ENCODE measurements at places on chromosomes 2 and 18.

- peaks cover 2% of the 10 kb centered on the region for H3K36me3 ChIP-seq
- H3K27me3 ChIP-seq: no peaks in the 10 kb centered on the region
- DNase-seq: no peak
- no peak overlapping the region for H3K4me3 ChIP-seq
These were observed 13.3 kb downstream of the DSC1 start for GRCh38 chr18:31149351-31149750.

DNA sequence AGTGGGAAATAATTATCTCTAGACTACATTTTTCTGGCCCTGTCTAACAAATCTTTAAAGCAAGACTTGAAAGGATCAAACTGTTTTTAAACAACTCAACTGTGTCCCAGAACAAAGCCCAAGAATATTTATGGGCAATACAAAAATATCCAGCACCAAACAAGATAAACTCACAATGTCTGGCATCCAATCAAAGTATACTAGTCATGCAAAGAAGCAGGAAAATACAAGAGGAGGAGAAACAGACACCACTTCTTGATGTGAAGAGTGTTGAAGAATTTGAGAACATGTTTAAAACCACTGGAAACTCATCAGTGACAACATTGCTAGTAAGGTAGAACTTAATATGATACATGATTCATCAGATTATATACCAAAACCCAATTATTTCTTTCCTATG is 66.1 kb upstream of the CDC42EP3 start:
- no peaks in the 10 kb centered on the region for H3K36me3 ChIP-seq
- no peak overlapping the region for H3K27ac ChIP-seq
- no peak overlapping the region for H3K4me3 ChIP-seq
- H3K27me3 ChIP-seq: no peaks in the 10 kb centered on the region
- H3K4me1 ChIP-seq: peaks cover 4% of the 10 kb centered on the region

DNA sequence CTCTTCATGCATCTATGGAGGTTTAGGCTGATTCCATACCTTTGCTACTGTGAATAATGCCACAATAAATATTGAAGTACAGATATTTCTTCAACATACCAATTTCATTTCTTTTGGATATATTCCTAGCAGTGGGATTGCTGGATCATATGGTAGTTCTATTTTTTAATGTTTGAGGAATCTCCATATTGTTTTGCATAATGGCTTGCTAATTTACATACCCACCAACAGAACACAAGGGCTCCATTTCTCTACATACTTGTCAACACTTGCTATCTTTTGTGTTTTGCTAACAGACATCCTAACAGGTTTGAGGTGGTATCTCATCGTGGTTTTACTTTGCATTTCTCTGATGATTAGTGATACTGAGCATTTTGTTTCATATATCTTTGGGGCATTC is 253.2 kb downstream of the ZNF804A start:
- H3K36me3 ChIP-seq: no peaks in the 10 kb centered on the region
- H3K27ac ChIP-seq: no peak overlapping the region

- H3K36me3 ChIP-seq: peaks cover 17% of the 10 kb centered on the region
- no peak overlapping the region for H3K27ac ChIP-seq
- peaks cover 9% of the 10 kb centered on the region for H3K4me1 ChIP-seq
- no peaks in the 10 kb centered on the region for H3K27me3 ChIP-seq
These were observed 50.2 kb downstream of the ACVR1 start for GRCh38 chr2:157825885-157826284.

DNA sequence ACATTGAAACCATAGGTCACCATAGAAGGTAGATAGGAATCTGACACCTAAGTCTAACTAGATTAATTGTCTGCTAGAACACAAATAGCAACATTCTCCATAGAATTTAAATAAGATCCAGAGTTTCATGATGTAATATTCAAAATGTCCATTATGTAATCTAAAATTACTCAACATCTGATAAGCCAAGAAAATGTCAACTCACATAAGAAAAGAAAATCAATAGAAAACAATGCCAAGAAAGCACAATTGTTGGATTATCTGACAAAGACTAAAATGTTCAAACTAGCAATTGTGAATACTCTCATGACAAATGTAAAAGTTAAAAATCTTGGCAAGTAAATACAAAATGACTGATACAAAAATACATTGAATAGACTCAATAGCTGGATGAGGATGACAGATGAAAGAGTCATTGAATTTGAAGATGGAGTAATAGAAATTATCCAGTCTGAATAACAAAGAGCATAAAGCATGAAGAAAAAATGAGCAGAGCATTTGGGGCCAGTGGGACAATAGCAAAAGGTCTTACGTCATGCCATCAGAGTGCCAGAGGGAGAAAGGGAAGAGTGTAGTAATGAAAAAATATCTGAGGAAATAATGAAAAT is 358.6 kb downstream of the METTL4 start:
- no peaks in the 10 kb centered on the region for H3K36me3 ChIP-seq
- no peak for DNase-seq
- no peak overlapping the region for H3K27ac ChIP-seq
- H3K4me1 ChIP-seq: no peaks in the 10 kb centered on the region
- no peak overlapping the region for H3K4me3 ChIP-seq
